NCI-H1436 treated with DMSO at 0.1 percent for 48 hours (cell line): ENCODE measurements at places on chromosomes 16 and 17.

GRCh38 chr16:10608687-10609401, 28.4 kb upstream of the EMP2 start:
- DNase-seq, result no peak

DNA sequence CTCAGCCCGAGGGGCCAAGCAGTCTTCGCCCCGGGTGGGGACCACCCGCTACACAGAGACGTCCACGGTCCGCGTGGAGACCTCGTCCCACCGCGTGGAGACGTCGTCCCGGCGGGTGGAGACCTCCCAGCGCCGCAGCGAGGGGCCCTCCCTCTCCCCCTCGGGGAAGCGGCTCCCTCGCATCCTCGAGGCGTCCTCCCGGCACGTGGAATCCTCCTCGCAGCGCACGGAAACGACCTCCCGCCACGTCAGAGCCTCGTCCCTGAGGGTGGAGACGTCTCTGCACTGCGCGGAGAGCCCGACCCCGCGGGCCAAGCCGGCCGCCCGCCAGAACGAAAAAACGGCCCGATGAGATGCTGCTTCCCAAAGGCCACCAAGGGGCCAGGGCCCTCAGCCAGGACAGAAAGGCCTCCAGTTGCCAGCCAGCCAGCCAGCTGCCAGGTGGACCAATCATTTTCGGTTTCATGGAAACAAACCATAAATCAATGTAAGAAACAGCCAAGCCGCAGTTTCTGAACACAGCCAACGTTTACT, 424 bp downstream of the C17orf100 start:
- no peak for DNase-seq

DNA sequence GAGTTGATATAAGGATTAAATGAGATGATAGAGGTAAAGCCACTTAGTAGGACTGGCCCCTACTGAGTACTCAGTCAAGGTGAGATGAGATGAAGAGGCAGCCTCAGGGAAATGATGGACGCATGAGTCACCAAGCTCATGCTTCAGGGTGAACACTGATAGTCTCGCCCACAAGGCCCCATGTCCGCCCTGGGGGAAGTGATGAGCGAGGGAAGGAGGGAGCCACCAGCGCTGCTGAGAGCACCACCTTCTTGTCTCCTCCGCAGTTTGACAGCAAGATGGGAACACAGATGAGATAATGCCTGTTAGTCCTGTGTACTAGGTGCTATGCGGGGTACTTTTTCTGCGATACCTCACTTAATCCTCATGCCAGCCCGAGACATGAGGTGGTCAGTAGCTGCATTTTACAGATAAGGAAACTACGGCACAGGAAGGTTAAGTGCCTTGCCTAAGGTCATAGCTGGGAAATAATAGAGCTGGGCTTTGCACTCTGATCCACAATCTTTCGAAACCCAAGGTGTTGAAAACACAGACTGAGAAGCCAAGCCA, 383.0 kb downstream of the CPPED1 start:
- no peak for DNase-seq

DNA sequence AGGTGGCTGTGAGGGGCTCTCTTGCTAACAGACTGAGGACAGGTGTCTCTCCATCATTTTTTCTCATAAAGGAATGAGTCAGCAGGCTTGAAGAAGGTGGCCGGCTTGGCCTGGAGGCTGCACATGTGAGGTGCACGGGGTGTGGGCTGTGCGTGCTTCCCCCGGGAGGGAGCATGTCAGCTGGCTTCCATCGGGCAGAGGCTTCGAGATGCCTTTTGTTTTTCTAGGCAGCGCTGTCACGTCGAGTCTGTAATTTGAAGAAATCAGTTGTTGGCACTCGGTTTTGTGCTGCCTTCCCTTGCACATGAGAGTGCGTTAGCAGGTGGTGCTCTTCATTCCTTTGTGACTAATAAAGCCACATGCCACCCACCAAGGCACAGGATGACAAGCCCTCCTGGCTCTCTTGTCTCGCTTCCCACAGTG, 89.7 kb downstream of the NPIPB11 start:
- DNase-seq, result no peak

DNA sequence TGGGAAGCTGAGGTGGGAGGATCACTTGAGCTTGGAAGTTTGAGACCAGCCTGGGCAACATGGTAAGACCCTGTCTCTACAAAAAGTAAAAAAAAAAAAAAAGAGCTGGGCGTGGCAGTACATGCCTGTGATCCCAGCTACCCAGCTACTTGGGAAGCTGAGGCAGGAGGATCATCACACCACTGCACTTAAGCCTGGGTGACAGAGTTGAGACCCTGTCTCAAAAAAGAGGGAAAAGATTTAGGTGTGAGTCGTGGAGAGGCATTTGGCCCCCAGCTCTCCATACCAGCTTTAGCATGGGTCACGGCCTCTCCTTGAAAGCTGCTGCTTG, 19.1 kb downstream of the ST6GALNAC2 start:
- DNase-seq, result no peak

GRCh38 chr17:43661699-43662412, at the start of gene MEOX1:
TSS of gene MEOX1 (minus strand) at chr17:43661922. CDS start at chr17:43661534, 388 bp downstream.
- no peak for DNase-seq

GRCh38 chr16:11263737-11264136, 5.4 kb downstream of the TNP2 start:
- no peak for DNase-seq

DNA sequence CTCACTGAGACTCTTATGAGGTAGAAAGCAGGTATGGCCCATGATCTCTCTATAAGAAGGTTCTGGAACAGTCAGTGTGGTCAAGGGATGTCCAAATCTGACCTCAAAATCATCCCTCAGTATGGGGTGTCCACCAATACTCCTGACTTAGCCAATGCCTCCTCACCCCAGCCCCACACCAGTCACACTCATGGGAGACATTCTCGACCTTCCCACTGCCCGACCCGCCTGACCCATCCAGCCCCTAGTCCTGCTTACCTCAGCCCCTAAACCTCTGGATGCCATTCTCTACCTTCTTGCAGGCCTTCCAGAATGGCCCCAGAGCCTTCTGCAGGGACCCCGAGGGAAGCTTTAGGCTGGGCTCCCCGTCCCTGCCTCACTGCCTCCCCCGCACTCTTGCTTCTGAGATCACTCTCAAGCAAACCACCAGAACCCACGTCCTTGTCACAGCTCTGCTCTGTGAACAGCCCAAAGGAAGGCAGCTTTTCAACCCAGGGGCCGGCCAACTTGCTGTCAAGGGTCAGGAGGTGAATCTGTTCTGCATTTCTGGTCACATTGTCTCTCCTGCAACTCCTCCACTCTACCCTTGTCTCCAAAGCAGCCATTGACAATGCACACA, 44.9 kb upstream of the RBFOX3 start:
- no peak for DNase-seq

DNA sequence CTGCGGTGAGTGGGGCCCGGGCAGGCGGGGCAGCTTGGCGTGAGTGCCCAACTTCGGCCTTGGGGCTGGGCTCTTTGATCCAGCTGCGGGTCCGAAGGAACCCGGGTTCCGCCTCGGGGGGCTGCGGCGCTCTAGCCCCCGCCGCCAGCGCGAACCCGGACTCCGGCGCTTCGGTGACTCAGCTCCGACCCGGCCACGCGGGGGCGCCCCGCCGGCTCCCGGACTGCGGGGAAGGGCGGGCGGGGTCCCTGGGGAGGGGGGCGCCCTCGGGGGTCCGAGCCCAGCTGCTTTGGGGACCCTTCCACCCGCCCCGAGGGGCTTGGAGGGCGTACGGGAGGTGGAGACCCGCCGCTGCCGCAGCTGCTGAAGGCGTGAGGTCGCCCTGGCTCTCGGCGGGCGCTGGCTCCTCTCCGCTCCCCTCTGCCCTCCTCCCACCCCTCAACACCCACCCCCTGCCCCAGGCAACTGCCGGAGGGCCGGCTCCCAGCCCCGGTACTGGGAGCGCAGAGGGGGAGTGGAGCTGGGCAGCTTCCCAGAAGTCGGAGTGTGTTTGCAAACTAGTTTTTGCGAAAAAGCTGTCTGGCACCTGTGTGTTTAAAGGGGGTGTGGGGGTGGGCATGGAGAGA, 516 bp downstream of the CPNE2 start:
- DNase-seq, result no peak

DNA sequence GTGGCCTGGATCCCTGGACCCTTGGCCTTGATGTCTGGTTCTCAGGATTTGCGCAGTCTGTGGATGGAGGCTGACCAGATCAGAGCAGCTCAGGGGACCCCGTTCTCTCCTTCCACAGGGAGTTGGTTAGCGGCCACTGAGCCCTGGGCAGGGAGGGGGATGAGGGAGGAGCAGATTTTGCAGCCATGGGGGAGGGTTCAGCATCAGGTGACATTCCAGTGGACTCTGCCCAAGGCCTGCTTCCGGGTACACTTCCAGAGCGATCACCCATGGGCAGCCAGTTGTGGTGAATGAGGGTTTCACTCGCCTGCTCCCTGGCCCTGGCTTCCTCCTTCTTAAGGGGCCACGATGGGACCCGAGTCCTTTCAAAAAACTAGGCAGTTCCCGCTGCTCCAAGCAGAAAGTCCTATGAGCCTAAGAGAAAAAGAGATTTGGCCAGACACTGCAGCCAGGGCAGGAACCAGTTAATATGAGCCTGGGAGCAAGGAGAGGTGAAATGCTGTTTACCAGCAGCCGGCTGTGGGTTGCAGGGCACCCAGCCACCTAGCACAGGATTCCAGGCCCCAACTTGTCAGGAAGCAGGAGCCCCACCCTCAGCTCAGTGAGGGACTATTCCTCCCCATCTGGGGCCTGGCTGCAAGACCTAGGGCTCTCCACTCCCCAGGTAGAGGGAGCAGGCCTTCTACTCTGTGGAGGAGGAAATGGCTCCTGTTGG, 4.7 kb upstream of the GPRC5C start:
- no peak for DNase-seq

- no peak for DNase-seq
Measured at GRCh38 chr17:77963441-77963840, 4.9 kb downstream of the TNRC6C start.

DNA sequence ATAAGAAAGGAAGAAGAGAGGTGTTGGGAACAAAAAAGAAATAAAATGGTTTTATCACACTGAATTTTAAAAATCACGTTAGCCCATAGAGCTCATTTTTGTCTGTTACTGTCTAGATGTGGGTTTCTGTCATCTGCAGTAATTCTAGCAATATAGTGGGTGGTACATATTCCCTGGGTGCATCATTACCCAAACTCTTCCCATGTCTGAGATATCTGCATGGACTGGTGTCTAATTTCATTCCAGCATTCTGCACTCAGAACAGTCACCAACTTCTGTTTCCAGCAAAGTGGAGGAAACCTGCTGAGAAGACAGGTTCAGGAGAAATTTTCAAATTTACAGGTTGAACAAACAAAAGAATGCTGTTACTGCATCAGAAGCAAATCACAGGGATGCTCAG, 263.8 kb downstream of the CDH11 start:
- DNase-seq, result no peak

GRCh38 chr16:11658896-11659708, 9.2 kb upstream of the SNN start:
- DNase-seq, result no peak

DNA sequence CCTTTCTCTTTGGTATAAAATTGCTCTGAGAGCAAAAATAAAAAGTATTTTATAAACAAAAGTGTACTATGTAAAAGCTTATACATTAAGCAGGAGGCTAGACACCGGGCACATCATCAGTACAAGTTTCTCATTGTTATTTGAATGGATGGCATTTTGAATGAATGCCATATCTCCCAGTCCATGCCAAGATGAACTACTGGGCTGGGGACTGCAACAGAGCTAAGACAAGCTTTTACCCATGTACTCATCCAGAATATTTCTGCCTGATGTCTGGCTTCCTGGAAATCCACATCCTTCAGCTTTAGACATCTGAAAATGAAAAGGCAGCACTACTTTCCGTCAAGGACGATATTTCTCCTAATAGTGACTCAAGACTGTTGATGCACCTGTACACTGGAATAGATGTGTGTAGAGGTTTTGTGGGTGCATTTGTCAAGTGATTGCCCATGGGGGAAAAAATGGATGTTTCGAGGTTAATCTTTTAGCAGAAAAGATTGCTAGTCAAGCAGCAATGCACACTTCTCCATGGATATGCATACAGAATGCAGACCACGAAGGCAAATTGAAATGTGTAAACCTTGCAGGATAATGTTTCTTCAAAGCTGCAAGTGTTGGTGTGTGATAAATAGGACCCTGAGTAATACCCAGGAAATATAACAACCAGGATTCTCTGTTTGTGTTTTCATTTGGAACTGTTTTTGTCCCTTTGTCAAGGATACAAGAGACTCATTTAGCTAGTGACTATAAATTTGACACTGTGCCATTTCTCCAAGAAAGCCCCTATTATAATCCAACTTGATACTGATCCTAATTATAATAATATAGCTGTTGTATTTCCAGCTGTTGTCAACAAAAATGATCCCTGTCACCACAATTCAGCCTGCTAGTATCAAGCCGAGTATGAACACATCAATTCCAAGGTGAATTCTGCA, 173.8 kb downstream of the CDH8 start:
- no peak for DNase-seq

GRCh38 chr17:50188921-50189549, 12.4 kb downstream of the COL1A1 start:
- no peak for DNase-seq

- no peak for DNase-seq
Measured at GRCh38 chr16:71726476-71727315, 2.2 kb upstream of the PHLPP2 start.

GRCh38 chr17:16493531-16494046, 1.6 kb upstream of the LRRC75A start:
- DNase-seq, result no peak

DNA sequence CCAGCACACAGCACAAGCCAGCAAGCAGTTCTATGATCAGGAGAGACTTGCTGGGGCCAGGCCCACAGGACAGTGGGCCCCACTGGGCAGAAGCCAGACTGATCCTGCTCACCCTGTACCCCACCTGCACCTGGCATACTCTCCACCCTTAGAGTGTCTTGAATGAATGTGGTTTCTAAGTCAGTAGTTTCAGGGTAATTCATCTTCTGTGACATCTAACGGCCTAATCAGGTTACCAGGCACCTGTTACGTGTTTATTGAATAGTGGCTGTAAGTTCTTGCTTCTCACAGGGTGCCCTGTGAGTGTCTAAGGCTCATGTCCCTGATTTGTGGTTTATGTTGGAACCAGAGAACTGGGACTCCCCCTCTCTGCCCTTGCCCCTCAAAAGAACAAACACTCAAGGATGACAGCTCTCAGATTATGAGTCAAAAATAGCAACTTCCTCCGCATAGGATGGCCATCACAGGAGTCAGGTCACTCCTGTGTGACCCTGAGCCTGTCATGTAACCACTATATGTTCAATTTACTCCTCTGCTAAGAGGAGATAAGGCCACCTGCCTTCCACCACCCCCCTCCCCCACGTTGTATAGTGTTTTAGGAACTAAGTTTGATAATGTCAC, 7.0 kb upstream of the OR2C1 start:
- no peak for DNase-seq

- DNase-seq, result no peak
Measured at GRCh38 chr17:57808882-57809281, 41.0 kb downstream of the MRPS23 start.

- DNase-seq, result no peak
Measured at GRCh38 chr17:571224-571623, 143.4 kb downstream of the VPS53 start.
